GM12878 (cell line): ENCODE measurements at places on chromosomes 6 and 20.

- DNase-seq: no peak
Measured at GRCh38 chr20:37661519-37661918, 32.3 kb upstream of the CTNNBL1 start.

- DNase-seq: no peak
Measured at GRCh38 chr6:135630789-135631376, 133.3 kb upstream of the AHI1 start.

GRCh38 chr6:26569433-26569764, 27.4 kb upstream of the ABT1 start:
- no peak for DNase-seq

GRCh38 chr20:21391972-21392352, 5.4 kb downstream of the NKX2-4 start:
- DNase-seq: no peak

DNA sequence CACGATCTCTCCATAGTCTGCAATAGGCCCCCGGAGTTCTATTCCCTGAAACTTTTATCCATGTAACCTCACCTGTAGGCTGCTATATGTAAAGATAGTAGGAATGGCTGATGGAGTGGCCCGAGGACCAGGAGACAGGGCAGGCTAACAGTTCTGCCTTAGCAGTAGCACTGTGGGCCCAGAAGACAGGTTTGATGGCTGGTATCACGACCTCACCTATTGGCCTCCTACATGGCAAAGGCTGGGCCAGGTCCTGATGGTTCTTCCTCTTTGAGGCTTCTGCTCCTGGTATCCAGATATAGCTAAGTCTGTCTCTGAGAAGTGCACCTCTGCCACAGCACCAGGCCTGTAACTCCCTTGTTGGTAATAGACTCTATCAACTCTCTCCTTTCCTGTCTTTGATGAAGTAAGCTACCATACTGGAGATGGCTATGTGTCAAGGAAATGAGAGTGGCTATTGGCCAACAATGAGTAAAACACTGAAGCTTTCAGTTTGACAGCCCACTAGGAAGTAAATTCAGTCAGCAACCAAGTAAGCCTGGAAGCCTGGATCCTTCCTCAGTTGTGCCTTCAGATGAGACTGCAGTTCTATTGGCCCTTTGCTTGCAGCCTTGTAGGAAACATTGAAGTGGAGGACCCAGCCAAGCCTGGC, 5.7 kb downstream of the SPEF1 start:
- DNase-seq: no peak

DNA sequence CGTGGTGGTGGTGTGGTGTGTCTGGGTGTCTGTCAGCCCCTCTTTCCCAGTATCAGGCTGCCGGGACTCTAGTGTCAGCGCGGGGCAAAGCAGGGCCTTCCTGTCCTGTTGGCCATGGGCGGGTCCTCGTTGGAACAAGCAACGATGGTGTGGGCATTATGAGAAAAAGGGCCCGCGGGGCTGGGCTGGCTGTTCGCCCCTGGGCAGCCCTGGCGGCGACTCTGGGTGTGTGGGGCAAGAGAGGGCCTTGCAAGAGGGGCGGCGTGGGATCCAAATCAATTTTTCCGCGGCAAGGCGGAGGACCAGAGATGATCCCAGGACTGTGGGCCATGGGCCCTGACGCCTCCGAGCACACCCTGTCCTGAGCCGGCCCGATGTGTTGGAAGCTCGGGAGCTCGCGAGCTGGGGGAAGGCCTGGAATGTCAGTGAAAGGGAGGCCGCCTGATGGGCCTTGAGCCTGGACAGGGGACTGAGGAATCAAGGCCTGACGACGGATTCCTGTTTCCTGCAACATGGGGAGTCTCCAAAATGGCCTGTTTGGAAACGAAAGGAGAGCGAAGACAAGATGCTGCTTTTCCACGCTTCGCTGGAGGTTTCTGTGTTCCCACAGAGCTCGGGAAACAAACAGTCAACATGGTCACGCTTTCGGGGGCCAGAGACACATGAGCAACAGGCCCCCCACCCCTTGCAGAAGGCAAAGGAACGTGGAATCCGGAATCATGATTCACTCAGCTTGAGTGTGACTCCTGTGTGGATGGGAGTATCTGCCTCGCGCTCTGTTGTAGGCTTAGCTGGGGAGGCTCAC, 364.7 kb upstream of the DEFB115 start:
- no peak for DNase-seq

DNA sequence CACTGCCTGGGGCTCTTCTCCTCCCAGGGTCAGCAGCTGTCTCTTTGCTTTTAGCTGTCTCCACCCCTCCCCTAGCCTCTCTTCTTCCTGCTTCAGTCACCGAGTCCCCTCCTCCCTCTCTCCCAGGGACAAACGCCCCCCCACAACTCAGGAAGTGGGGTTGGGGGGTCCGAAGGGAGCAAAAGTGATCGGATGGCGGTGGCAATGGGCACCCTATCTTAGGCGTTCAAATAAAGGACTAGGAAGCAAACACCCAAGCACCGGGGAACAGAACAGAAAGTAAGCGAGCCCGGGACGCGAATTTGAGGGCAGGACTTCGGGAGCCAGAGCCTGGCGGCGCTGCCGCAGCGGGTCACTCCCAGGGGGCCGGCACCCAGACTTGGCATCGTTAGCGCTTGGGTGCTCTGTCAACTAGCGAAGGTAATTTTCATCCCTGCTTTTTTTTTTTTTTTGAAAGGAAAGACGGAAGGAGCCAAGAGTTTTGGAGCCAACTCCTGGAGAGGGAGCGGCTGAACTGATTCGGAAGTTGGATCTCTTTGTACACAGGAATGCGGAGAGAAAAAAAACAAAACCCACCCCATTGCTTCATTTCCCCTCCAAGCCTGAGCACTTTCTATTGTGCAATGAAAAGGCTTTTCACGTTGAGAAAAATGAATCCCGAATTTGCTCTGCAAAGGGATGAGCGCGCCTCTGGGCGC, 815 bp upstream of the ITPR3 start:
- no peak for DNase-seq

GRCh38 chr6:147384029-147384428, 124.5 kb upstream of the SAMD5 start:
- no peak for DNase-seq

DNA sequence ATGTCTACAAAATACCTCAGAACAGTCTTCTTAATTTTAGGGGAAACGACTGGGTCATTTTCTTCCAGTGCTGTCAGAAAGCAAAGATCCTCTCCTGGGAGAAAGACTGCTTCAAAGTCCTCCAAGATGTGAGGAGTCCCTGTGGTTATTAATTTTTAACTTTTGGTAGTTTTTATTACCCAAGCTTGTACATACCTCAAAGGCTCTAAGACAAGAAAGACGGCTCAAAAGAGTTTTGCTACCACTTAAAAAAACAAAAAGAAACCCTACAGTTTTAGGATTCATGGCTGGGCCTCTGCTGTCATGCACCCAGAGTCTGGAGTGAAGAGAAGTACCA, 56.1 kb upstream of the APCDD1L start:
- no peak for DNase-seq

DNA sequence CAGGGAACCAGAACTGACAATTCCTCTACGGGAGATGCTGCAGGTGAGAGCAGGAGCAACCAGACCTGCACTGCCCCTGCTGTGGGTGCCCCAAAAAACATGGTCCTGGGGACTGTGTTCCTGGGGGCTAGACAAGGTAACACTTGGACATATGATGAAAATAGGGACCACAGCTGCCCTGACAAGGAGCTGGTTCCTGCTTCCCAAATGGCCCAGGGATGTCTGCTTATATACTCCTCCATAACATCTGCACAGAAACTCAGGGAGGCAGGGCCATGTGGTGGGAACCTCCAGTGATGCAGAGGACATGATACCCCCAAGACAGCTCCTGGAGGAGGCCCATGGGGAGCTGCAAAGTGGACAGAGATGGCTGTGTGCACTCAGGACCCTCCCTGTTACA, 19.8 kb downstream of the HLA-F start:
- DNase-seq: no peak

DNA sequence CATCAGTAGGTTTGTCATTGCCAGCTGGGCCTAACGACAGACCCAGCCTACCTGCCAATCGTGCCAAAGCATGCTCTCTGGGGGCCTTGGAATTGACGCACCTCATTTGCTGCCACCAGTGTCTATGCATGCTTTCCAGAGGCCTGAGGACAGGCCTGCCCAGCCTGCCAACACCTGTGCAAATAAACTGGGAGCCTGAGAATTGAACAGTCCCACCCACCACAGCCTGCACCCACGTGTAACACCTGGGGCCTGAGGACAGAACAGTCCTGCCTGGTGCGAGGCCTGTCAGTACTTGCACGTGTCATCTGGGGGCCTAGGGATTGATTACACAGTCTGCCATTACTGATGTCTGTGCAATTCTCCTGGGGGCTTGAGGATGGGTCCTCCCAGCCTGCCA, 6.2 kb upstream of the RNF217 start:
- no peak for DNase-seq

- no peak for DNase-seq
Measured at GRCh38 chr6:102015431-102015830, 621.9 kb downstream of the GRIK2 start.

GRCh38 chr6:129661536-129662405, 48.2 kb downstream of the ARHGAP18 start:
- DNase-seq: no peak

DNA sequence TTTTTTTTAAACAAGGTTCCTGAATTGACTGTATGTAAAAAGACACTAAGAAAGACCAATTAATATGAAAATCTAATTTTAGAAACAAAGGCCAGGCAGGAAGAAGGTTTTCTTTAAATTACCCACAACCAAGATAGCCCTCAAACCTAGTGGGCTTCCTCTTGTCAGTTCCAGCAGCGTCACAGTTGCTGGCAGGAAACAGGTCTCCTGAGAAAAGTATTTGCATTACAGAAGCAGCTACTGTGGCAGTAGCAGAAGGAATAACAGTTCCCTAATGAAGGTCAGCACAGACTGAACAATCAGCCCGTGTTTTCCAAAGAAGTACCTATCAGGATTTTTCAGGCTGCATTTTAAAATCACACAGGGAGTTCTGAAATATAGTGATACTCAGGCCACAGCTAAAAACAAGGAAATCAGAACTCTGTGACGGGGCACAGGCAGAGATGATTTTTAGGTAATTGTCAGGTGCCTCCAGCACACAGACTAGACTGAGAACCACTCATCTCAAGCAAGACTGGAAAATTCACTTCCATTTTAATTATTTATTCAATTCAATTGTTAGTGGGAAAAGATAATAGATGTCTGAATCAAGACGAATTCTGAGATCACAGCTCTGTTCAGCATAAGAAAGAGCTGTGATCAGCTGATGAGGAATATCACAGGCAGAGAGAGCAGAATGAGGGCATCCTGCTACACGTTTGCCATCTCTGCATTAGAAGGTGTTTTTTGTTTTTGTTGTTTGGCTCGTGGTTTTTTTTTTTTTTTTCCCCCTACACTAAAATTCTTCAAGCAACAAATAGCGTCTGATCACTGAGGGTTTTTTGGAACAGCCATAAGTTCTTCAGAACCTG, 230.5 kb upstream of the KHDRBS2 start:
- no peak for DNase-seq

GRCh38 chr20:58011947-58012610, 216.4 kb downstream of the ANKRD60 start:
- no peak for DNase-seq

- no peak for DNase-seq
Measured at GRCh38 chr20:58225452-58226200, 2.8 kb downstream of the ANKRD60 start.

DNA sequence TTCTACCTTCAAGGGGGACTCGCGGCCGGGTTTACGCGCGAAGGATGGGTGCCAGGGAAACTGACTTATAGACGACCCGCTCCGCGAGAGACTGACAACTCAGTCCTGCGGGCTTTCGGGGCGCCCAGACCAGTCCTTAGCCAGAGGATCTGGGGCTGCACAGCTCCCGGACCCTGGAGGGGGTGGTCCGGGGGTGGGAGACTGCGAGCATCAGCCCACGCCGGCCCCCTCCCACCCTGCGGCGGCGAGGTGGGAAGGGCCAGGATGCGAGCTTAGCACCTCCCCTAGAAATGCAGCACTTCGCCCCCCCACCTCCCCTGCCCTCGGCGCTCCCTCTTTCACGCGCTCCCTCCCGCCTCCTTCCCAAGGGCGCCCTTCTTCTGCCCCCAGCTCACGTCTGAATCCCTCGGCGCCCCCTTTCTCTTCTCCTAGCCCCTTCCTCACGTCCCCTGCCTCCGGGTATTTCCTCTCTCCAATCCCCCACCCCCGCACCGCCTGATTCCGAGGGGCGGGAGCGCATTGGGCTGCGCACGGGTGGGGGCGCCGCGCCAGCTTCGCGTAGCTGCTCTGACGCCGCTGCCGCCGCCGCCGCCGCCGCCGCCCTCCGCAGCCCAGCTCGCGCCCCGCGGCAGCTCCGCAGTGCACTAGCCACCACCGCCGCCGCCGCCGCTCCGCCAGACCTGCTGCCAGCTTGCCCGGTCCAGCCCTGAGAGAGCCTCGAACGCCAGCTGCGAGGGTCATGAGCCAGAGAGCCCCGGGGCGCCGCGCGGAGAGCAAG, at the start of gene SLC32A1:
SLC32A1 (plus strand) TSS at position 639 of the 778 bp plus-strand sequence. CDS start 239 bp downstream, outside the sequence.
- no peak for DNase-seq

GRCh38 chr6:45923831-45924391, 91.7 kb downstream of the CLIC5 start:
- no peak for DNase-seq

GRCh38 chr6:11404081-11404480, 133.5 kb upstream of the TMEM170B start:
- no peak for DNase-seq

- no peak for DNase-seq
Measured at GRCh38 chr6:35055891-35056290, 85.2 kb downstream of the TCP11 start.

GRCh38 chr6:166348305-166348949, 6.1 kb upstream of the SFT2D1 start:
- DNase-seq: no peak

- no peak for DNase-seq
Measured at GRCh38 chr6:43644940-43645612, at the start of gene RSPH9. Gene RSPH9 (plus strand): TSS chr6:43645036. CDS start chr6:43645099, 63 bp downstream.

DNA sequence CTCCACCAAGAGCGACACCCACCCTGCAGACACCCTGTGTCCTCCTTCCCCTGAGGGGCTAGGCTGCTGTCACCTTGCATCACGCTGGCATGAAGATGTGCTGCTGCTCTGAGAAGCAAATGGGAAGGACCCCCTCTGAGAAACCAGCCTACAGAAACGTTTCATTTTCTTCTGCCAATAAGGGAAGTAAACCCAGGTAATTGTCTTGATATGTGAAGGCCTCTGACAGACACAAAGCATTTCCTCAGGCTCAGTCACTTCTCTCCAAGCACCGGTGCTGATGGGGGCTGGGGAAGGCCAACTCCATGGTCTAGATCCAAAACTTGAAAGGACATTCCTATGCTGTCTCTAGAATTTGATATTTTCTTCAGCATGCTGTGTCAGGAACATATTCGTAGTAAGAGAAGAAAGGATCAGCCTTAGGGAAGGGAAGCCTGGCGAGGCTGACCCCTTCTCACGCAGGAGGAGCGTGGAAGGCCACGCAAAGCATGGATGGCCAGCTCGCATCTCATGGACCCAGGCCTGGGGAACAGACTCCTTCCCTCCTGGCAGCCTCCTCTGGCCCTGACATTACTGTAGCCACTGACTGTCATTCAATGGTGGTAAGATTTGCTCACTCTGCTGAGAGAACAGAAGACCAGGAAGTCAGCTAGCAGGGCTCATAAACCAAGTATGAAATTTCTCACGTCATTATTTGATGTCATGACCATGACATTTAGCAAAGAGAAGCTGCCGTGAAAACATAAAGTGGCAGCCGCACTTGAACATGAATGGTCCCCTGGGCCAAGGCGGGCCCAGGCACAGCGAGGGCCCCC, 20.4 kb downstream of the ACSS1 start:
- DNase-seq: no peak
